ENCODE measurements at places on chromosomes 13 and 19.
A peak's percentile ranks its signal among the peaks of the same experiment; 100 is the strongest.

GRCh38 chr19:31548941-31549340 lies 199.7 kb upstream of the TSHZ3 start:
- DNase-seq: no peak

GRCh38 chr13:48144413-48145035 lies 49.6 kb upstream of the MED4 start:
- peak; percentile 33 for DNase-seq

DNA sequence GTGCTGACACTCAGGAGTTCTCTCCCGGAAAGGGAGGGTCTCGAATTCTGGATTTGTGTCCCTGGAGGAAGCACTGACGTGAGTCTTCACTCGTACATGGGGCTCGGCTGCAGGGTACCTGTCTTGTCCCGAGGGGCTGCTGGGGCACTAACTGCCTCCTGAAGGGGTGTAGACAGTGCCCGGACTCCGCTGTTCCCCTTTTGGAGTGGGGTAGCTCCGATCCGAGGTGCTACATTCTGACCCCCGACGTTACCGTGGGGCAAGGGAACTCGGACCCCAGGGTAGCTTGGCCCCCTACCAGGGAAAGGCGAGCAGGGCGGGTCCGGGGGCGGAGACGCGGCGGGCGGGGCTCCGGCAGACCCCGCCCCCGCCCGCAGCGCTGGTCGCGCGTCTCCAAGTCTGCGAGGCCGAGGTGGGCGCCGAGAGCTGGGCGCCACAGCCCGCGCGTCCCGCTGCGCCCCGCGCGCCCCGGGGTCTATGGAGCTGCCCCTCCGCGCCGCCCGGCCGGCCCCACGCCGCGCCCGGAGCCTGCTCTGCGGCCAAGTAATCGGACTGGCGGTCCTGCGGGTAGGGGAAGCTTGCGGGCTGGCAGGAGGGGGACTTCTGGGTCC lies at the start of gene NPAS1:
TSS of gene NPAS1 (plus strand) at position 407 of the 611 bp plus-strand sequence. CDS start 1,211 bp downstream, outside the sequence.
- no peak for DNase-seq

DNA sequence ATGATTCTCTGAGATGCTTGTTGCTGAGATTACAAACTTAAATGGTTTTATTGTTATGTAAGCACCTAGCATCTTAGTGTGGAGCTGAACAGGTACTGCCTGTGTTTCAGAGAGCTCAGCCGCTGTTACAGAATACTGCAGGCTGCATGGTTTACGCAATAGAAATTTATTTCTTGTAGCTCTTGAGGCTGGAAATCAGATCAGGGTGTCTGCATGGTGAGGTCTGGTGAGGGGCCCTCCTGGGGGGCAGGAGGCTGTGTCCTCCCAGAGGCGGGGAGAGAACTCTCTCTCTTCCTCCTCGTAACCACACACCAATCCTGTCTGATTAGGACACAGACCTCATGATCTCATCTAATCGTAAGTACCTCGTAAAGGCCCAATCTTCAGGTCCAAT lies 13.1 kb downstream of the ATP11A start:
- no peak for DNase-seq

DNA sequence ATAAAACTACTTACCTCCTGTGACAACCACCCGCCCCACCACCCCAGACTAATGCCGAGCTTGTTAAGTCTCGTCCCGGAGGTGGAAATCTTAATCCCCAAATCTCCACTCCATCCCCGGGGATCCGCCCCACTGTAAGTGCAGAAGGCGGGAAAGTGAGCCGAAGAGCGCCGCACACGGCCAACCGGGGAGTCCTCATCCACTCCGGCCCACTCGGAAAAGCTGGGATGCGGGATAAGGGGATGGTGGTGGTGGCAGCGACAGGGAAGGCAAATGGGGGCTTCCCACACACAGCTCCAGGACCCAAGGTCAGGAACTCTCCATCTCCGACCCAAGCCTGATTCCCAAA lies 621 bp downstream of the FBL start:
- DNase-seq: no peak

DNA sequence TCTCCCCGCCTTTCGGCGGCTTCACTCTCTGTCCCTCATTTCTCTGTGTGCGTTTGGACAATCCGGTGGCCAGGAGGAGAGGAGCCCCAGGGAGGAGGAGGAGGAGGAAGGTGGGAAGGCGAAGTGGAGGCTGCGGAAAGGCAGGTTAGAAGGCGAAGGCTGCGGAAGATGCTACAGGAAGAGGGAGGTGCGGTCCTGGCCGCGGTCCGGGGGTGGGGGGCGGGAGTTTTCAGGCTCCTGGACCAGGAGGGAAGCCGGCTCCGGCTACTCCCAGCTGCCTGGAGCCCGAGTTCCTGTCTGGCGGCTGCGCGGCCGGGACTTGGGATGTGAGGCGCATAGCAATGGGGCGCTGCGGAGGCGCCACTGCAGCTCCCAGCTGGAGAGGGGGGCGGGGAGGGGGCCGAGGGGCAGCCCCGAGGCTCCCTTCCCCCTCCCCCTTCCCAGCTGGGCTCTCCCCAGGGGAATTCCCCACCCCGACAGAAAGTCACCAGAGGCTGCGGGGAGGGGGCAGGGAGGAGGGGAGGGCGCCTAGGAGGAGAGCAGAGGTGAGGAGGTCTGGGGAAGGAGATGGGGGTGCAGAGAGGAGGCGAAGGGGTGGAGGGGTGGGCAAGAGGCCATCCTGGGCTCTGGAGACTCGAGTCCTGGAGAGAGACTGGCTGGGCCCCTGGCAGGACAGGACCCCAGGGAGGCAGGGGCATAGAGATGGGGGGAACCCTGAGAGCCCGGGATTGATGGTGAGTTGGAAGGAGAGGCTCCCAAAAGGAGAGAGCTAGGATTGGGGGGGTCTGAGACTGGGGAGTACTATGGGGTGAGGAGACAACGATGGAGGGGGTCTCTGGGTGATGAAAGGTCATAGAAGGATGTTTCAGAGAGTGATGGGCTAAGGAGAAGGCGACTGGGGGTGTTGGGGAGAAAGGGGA lies 2.0 kb downstream of the LRRC4B start:
- DNase-seq: no peak

- no peak for DNase-seq
These were observed 302.6 kb downstream of the ATP8A2 start for GRCh38 chr13:25674371-25674770.

GRCh38 chr13:46164661-46165060 lies 17.3 kb downstream of the LCP1 start:
- DNase-seq: no peak

- no peak for DNase-seq
These were observed 21.0 kb upstream of the CD33 start for GRCh38 chr19:51203916-51204315.
